ENCODE measurements at places on chromosomes 4 and X.

GRCh38 chr4:71304289-71304850, 34.5 kb upstream of the SLC4A4 start:
- DNase-seq: no peak

DNA sequence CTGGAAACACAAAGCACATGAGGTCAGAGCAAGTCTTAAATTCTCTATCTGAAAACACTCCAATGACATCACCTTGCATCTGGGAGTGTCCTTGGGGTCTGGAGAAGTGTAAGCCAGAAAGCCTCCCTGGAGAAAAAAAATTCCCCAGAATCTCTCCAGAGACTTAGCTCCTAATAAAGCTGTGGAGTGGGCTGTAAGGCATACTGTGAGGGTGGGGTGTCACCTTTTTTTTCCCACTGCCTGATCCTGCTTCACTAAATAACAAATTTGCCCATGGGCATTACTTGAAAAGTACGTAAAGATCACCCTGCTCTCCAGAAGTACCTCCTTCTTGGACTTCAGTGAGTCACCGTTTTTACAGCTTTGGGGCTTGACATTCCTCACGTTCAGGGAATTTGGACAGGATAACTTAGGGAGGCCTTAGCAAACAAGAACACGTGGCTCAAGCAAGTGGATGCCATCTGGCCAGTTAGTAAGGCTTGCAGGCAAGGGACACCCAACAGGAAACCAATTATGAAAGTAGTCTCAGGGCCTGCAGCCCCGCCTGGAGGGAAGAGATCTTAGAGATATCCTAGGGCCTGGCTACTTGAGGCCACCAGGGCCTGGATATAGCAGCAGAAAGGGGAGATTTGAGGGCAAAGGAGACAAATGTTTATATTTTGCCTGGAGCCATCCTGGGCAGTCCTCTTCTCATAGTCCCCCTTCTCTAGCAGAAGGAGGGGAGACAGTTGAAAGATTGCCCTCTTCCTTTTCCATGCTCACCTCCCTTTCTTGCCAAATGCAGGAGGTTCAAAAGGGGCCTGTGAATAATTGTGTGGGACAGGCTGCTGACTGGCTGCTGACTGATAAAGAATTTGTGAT, 60.1 kb upstream of the PLAC1 start:
- DNase-seq: no peak

- no peak for DNase-seq
These were observed 200.2 kb downstream of the SPRY1 start for GRCh38 chr4:123596805-123597204.

DNA sequence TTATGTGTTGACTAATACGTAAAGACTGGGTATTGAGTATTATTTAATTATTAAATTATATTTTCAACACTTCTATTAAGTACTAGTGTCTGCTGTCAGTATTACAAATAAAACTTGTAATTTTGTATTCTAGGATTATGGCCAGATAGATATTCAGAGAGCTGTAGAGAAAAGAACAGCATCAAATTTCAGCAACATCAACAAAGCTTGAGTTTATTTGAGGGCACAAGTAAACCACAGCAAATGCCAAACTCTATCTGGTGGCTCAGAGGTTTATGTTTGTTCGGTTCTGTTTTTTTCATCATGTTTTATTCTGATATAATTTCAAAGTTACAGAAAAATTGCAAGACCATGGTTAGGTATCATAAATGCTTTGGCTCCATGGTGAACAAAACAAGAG, 1530.5 kb downstream of the PCDH18 start:
- no peak for DNase-seq

GRCh38 chr4:27215220-27215826, 354.7 kb downstream of the STIM2 start:
- no peak for DNase-seq

- no peak for DNase-seq
These were observed 8.3 kb downstream of the GPR50 start for GRCh38 chrX:151184705-151185104.

DNA sequence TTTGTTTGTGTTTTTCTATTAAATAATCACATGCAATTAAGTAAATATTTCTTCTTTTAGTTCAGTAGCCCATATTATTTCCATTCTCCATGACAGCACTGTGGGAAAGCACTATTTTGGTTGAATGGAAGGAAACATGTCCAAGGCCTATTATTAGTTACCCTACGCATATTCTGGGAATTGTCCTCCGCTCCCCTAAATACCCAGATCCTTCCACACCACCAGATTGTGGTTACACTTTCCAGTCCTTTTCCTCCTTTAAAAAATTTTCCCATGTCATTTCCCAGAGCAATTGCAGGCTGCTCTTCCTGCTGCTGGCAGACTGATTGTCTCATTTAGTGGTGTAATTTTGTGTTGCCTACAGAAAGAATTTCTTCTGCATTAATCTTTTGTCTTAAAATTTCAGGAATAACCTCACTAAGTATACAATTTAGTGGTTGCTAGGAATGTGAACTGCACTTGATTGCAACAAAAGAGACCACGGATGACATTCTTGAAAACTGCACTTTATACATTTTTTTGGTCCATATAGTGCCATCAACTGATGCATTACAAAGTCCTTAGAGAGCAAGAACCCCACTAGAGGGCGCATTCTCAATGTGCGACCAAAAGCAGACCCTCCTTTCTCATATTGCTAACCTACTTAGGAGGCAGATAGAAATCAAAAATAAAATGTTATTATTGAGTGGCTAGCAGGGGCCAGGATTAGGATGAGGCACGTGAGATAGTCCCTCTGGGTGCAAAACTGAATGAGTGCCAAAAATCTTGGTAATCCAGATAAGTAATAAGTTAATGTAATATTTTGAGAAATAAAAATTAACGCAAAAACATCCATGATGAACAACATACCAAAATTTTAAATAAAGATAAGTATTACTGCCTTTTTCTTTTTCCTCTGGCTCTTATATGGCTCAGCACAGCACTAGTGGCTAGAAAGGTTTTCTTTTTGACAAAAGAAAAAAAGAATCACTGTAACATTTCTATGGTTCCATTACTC, 98.8 kb upstream of the IQCM start:
- DNase-seq: no peak

DNA sequence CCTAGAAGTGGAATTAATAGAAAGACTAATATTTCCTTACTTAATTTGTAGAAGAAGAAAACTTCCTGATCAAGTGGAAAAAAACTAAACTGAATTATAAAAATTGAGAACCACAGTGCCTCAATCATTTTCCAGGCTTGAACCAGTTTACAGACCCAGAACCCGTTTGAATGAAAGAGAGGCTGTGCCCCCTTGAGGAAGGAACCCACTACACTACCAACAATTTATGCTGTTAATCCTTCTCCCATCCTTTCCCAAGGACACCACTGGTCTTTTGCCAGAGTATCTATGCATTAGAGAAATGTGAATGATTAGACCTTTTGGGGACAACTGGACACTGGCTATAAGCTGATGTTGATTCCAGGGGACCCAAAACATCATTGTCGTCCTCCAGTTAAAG, 842.6 kb downstream of the TECRL start:
- DNase-seq: no peak

GRCh38 chr4:20813700-20814099, 113.4 kb downstream of the PACRGL start:
- no peak for DNase-seq

- DNase-seq: no peak
These were observed 393.9 kb downstream of the MID1IP1 start for GRCh38 chrX:39195156-39195555.

DNA sequence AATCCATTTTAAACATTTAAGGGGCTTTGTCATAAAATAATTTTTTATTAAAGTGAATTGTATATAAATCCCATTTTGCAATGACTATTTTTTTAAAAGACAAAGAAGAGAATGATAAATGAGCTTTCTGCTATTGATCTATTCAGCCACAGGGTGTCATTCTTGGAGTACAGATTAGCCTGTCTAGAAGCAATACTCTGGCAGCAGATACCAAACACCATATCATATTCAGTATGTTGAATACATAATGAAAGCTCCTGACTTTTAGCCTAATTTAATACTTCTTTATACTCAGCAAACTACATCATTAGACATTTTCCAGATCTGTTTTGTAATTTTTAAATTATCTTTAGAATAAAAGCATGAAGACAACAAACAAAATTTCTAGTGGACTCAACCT, 496.3 kb downstream of the PDGFC start:
- no peak for DNase-seq

- DNase-seq: no peak
These were observed 2.5 kb downstream of the AKAP4 start for GRCh38 chrX:50198348-50198747.

GRCh38 chrX:150512461-150512901, 55.9 kb upstream of the MTM1 start:
- DNase-seq: no peak

GRCh38 chr4:18882468-18882867, 860.9 kb upstream of the LCORL start:
- no peak for DNase-seq

GRCh38 chrX:111917591-111917990, 41.6 kb downstream of the TRPC5OS start:
- DNase-seq: no peak

DNA sequence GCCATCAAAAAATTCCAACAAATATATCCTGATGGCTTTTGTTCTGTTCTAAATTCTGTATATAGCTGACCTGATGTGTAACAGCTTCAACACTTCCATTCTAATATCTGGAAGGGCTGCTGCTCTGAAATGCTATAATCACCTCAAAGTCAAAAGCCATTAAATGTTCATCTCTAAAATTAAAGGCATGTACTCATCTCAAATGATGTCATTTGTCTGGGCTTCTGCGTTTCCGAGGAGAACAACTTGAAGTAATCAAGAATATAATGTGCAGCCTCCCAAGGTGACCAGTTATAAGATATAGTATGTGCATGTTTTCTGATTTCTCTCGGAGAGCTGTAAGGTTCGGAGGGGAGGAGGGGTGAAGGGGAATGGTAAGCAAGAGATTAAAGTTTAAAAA, 237.6 kb downstream of the SCFD2 start:
- no peak for DNase-seq

- DNase-seq: no peak
These were observed 509.1 kb upstream of the NR3C2 start for GRCh38 chr4:148951346-148951745.

GRCh38 chr4:47053485-47053884, 22.1 kb downstream of the GABRB1 start:
- DNase-seq: no peak

DNA sequence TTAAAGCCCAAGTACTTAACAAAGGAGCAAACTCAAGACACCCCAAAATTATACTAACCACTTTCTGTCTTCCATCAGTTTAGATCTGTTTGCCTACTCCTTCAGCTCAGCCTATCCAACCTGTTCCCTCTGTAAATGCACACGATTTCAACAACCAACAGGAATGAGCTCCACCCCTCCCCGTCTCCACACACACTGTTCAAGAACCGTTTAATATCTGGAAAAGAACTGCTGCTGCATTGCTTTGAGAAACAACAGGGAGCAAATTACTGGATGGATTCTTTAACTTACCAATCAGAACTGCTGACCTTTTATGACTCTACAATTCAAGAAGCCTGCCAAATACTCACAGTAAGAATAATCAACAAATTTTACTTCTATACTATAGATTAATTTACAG, 87.0 kb downstream of the FBXW7 start:
- DNase-seq: no peak

All from stimulated activated CD8-positive, alpha-beta memory T cell treated with anti-CD3 and anti-CD28 coated beads, Interleukin-4, amount 100 ng/mL, for 4 hours (primary cell).